ENCODE measurements at places on chromosomes 16 and 17. TPM values are rescaled to one million over a fixed set of nuclear protein-coding genes. Genes with fewer than 3 reads are reported as not detected.
A peak's percentile ranks its signal among the peaks of the same experiment; 100 is the strongest.

- no peak for DNase-seq
- no peaks in the 10 kb centered on the region for H3K27me3 ChIP-seq
- H3K4me3 ChIP-seq = no peak overlapping the region
- H3K4me1 ChIP-seq = no peaks in the 10 kb centered on the region
- H3K36me3 ChIP-seq = no peaks in the 10 kb centered on the region
These were observed 96.8 kb upstream of the PSMD7 start for GRCh38 chr16:74199842-74200124.

Gene C16orf74
- total RNA-seq = 1.5 TPM

DNA sequence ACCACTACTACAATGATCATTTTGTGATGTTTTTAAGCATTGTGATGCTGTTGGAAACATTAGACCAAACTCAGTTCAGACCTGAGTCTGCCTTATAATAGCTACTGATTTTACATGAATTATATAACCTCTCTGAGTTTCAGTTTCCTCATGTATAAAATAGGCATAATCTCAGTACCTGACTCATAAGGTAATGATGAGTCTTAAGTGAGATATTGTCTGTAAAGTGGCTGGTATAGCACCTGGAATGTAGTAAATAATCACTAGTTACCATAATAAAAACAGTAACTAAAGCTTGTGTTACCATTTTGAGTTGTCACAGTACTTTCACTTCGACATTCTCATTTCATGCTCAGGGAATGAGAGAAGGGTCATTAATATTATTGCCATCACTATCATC lies 381.5 kb upstream of the SALL1 start:
- no peak overlapping the region for H3K27ac ChIP-seq
- no peaks in the 10 kb centered on the region for H3K27me3 ChIP-seq
- no peaks in the 10 kb centered on the region for H3K36me3 ChIP-seq
- H3K4me1 ChIP-seq = no peaks in the 10 kb centered on the region

Gene CDRT15
- total RNA-seq = not detected

Gene CRYM
- total RNA-seq = 9.3 TPM

Gene VAT1L
- 0.38 TPM for total RNA-seq

- H3K27ac ChIP-seq = peak overlapping the region; percentile 68
- DNase-seq = no peak
- no peaks in the 10 kb centered on the region for H3K36me3 ChIP-seq
- H3K4me1 ChIP-seq = peaks cover 80% of the 10 kb centered on the region
- H3K4me3 ChIP-seq = no peak overlapping the region
These were observed 6.6 kb downstream of the ST3GAL2 start for GRCh38 chr16:70432356-70432722.

DNA sequence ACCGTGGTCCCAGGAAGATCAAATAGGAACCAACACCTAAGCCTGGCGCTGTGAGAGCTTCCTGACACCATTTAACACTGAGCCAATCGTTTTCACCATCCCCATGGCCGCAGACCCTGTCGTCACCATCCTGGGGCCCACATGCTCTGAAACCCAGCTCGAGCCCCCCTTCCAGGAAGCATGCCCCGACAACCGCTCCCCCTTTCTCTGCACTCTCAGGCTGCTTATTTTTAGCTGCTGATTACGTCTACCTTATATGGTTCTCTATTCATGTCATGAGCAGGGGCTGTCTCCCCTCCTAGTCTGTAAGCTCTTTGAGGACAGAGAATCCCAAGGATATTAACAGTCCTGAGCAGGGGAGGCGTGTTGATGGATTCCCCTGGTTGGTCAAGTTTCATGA lies 10.5 kb downstream of the SRL start:
- no peak overlapping the region for H3K4me3 ChIP-seq
- H3K27me3 ChIP-seq = no peaks in the 10 kb centered on the region
- H3K36me3 ChIP-seq = no peaks in the 10 kb centered on the region
- DNase-seq = no peak
- H3K4me1 ChIP-seq = peaks cover 13% of the 10 kb centered on the region

DNA sequence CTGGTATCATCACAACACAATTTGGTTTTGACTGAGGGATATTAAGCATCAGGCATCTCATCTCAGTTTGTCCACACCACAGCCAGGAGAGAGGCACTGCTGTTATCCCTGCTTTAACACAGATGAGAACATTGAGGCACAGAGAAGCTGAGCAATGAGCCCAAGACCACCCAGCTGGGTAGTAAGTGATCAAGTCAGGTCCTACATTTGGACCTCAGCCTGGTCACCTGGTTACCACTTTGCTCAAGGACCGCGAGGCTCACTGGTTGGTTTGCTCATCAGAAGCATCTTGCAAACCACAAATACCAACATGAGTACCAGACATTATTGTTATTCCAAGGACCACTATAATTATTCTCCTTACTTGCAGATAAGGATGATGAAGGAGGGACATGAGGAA lies 245.5 kb downstream of the CBLN1 start:
- no peak overlapping the region for H3K4me3 ChIP-seq
- DNase-seq = no peak
- no peak overlapping the region for H3K27ac ChIP-seq
- H3K36me3 ChIP-seq = no peaks in the 10 kb centered on the region

- peaks cover 25% of the 10 kb centered on the region for H3K4me1 ChIP-seq
- no peaks in the 10 kb centered on the region for H3K36me3 ChIP-seq
- no peak for DNase-seq
- H3K27me3 ChIP-seq = no peaks in the 10 kb centered on the region
- H3K27ac ChIP-seq = no peak overlapping the region
These were observed 36.6 kb downstream of the UBE2G1 start for GRCh38 chr17:4329838-4330237.

- H3K27me3 ChIP-seq = peaks cover 51% of the 10 kb centered on the region
- H3K27ac ChIP-seq = no peak within 1 kb of the TSS
- no peaks in the 10 kb centered on the region for H3K36me3 ChIP-seq
- DNase-seq = no peak
- peak within 1 kb of the TSS; percentile 55 for H3K4me3 ChIP-seq
These were observed at the start of gene SOX8 for GRCh38 chr16:981695-982144. Gene SOX8 (plus strand): TSS chr16:981770. CDS start chr16:981923, 153 bp downstream.

DNA sequence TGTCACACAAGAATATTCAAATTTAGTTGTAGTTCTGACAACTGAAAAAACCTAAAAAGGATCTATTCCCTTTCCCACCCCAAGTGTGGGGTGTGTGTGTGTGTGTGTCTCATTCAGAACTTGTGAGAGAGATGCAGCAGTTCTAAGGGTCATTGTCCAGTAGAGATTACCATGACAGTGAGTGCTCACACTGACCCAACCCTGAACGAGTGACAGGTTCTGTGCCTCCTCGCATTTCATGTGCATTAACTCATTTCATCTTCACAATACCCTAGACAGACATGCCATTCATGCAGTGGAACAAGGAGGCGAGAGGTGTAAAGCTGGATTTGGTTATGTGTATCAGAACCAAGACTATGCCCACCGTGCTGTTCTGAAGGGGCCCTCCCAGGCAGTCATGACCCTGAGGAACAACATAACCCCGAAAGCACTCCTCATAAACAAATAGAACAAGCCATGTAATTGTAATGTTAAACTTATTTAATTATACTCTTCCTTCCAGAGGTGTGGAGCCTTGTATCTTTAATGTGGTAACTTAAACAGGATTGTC lies 102.1 kb downstream of the CLEC16A start:
- no peak for DNase-seq
- H3K27me3 ChIP-seq = no peaks in the 10 kb centered on the region
- no peak overlapping the region for H3K27ac ChIP-seq
- peaks cover 62% of the 10 kb centered on the region for H3K36me3 ChIP-seq
- H3K4me1 ChIP-seq = peaks cover 29% of the 10 kb centered on the region

Gene LGALS9B
- not detected for total RNA-seq

Gene SP6
- total RNA-seq = 4.7 TPM

Gene GRB7
- 34.5 TPM for total RNA-seq

DNA sequence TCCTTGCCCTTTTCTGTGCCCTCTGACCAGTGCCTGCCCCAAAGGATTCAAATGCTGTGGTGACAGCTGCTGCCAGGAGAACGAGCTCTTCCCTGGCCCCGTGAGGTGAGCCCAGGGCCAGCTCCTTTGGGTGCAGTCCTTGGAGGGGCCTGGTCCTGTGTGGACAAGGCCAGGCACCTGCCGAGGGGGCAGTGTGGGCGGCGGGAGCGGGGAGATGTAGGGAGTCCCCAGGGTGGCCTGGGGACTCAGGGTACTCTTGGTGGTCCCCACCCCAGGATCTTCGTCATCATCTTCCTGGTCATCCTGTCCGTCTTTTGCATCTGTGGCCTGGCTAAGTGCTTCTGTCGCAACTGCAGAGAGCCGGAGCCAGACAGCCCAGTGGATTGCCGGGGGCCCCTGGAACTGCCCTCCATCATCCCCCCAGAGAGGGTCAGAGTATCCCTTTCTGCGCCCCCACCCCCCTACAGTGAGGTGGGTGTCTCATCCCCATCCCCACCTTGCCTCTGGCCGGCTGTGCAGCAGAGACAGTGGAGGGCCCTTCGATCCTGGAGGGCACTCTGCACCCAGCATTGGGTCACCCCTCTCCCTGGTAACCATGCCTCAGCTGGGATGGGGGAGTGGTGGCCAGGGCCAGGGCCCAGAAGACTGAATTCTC lies 4.4 kb downstream of the TMEM92 start:
- H3K4me3 ChIP-seq = no peak overlapping the region
- no peak for DNase-seq
- H3K27me3 ChIP-seq = peaks cover 30% of the 10 kb centered on the region
- H3K36me3 ChIP-seq = peaks cover 5% of the 10 kb centered on the region
- peaks cover 11% of the 10 kb centered on the region for H3K4me1 ChIP-seq

Gene CLEC3A
- not detected for total RNA-seq

DNA sequence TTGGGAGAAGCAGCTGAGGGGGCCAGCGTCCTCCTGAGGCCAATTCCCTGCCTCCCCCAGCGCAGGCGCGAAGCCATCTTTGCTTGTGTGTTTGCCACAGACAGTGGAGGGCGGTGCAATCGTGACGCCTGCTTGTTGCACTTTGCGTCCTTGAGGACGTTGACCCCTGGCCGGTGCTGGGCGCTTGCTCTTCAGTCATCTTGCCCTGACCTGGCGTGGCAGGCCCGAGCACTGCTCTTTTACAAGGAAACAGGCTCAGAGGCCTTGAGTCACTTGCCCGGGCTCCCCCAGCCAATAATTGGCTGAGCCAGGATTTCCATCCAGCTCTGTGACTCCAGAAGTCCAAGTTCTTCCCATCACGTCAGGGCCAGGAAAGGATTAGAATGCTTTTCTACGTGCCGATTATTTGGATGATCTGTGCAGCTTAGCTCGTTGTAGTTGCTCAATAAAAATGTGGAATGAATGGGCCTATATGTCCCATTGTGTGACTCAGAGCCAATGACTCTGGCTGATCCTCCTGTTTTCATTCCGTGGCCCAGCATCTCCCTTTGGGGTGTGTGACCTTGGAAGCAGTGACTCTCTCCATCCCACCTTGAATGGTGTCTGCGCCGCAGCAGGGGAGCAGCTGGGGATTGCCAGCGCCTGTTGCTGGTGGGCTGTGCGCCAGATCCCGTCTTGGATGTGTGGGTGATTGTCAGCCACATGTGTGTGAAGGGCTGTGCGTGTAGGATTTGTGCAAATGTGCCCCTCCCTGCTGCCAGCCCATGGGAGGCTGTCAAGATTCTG lies 214.1 kb downstream of the SEC14L1 start:
- H3K4me3 ChIP-seq = no peak overlapping the region
- no peaks in the 10 kb centered on the region for H3K27me3 ChIP-seq
- DNase-seq = no peak
- H3K27ac ChIP-seq = peak overlapping the region; percentile 8
- peaks cover 26% of the 10 kb centered on the region for H3K4me1 ChIP-seq

Gene TP53TG3F
- not detected for total RNA-seq

DNA sequence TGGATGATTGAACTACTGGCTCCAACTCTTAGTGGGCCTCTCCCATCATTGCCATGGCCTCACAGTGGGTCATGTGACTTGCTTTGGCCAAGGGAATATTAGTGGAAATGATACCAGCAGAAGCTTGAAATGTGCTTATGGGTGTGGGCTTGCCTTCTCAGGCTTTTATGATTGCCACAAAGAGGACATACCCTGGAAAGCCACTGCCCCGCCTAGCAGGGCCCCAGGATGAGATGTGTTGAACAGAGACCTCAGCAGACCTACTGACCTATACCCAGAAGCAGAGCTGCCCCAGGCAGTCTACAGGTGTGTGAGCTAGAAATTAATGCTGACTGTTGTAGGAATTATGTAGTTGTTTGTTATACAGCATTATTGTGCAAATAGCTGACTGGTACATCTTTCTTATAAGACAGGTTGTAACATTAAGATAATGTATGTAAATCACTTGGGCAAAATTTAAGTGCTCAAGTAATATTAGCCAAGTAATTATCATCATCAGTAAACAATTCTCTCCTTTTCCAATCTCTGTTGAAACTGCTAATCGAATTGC lies 67.8 kb upstream of the CDH5 start:
- no peak for DNase-seq
- H3K27ac ChIP-seq = no peak overlapping the region
- H3K27me3 ChIP-seq = no peaks in the 10 kb centered on the region
- H3K36me3 ChIP-seq = no peaks in the 10 kb centered on the region

DNA sequence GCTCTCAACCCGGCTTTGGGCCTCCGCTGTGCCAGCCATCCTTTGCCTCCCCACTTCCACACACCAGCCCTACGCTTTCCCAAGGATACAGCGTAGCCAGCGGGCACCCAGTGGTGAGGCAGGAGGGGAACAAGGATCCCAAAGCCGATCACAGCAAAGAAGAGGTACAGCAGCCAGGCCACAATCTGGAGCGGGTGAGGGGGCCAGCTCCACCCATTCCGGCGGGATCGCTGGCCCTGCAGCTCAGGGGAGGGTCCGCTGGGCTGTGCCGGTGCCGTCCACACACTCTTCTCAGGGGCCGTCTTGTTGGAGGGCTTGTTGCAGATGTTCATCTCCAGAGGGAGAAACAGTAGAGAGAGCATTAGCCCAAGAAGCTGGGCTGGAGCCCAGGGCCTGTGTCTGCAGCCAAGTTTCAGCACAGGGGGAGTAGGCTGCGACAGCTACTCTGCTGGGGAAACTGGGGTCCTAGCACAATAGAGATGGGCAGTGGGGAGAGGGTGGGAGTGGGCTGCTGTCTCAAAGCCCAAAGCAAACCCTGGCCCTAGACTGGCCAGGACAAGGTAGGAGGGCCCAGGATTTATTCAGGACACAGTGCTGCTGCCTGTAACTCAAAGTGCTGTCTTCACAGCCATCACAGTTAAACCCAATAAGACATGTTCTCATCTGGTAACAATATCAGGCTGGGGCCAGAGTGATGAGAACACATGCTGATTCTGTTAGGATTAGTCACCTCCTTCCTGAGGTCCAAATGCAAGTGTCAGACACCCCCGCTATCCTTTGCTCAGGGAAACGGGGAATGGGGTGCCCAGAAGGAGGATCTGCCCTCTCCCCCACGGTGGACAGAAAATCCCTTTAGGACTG lies 9.9 kb downstream of the ZDHHC1 start:
- no peak for DNase-seq
- H3K27me3 ChIP-seq = no peaks in the 10 kb centered on the region
- H3K27ac ChIP-seq = peak overlapping the region; percentile 74
- no peaks in the 10 kb centered on the region for H3K36me3 ChIP-seq
- H3K4me1 ChIP-seq = peaks cover 15% of the 10 kb centered on the region

Gene ZC3H7A
- total RNA-seq = 66.3 TPM

- H3K4me1 ChIP-seq = no peaks in the 10 kb centered on the region
- DNase-seq = no peak
- no peak overlapping the region for H3K4me3 ChIP-seq
- no peaks in the 10 kb centered on the region for H3K27me3 ChIP-seq
- H3K36me3 ChIP-seq = peaks cover 70% of the 10 kb centered on the region
These were observed 24.7 kb downstream of the GDE1 start for GRCh38 chr16:19497176-19497575.

Gene GUCY2D
- total RNA-seq = 3.1 TPM

- H3K27me3 ChIP-seq = peaks cover 56% of the 10 kb centered on the region
- no peaks in the 10 kb centered on the region for H3K36me3 ChIP-seq
- H3K27ac ChIP-seq = no peak overlapping the region
- H3K4me1 ChIP-seq = peaks cover 9% of the 10 kb centered on the region
These were observed 1.1 kb downstream of the PRSS33 start for GRCh38 chr16:2786061-2786825.

GRCh38 chr16:9077091-9077809 lies 14.2 kb upstream of the HAPSTR1 start:
- no peak overlapping the region for H3K4me3 ChIP-seq
- peak overlapping the region; percentile 42 for H3K27ac ChIP-seq
- H3K27me3 ChIP-seq = no peaks in the 10 kb centered on the region
- no peaks in the 10 kb centered on the region for H3K36me3 ChIP-seq
- no peak for DNase-seq

Measured in lower lobe of right lung (tissue), 2 donors.